DMS 273 treated with DMSO at 0.1 percent for 48 hours (cell line): ENCODE measurements at places on chromosomes 5 and 9.
A peak's percentile ranks its signal among the peaks of the same experiment; 100 is the strongest.

DNA sequence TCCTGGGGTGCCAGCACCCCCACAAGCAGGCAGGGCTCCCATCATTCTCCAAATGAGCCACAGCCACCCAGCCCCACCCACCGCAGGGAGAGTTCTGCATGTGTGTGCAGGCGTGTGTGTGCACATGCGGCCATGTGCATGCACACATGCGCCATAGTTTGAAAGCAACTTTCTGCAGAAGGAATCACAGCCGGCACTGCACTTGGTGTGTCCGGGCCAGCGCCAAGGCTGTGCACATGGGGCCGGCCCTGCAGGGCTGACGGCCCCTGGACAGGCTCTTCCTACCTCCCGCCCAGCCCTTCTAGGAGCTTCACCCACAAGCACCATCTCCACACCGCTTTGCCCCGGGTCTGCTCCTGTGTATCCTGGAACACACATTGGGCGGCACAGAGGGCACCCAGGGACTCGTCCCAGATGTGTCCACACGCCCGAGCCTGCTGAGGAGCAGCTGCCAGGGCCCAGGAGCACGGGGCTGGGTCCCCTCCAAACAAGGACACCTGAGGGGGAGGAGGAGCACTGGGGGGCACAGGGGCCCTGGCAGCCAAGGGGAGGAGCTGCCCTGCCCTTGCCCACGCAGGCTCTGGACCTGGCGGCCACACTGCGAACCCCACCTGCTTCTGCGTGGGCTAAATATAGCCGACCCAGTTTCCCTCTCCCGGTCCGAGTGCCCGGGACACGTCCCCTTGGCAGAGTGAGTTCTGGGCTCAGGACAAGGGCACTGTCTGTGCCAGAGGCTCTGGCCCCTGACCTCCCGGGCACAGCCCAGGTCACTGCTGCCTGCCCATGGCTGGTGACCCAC is 19.1 kb downstream of the TPPP start:
- DNase-seq = no peak

- DNase-seq = no peak
Observed at GRCh38 chr5:957748-958485, 50.7 kb upstream of the NKD2 start.

- peak; percentile 92 for DNase-seq
Observed at GRCh38 chr9:95462249-95463147, 54.3 kb downstream of the PTCH1 start.

DNA sequence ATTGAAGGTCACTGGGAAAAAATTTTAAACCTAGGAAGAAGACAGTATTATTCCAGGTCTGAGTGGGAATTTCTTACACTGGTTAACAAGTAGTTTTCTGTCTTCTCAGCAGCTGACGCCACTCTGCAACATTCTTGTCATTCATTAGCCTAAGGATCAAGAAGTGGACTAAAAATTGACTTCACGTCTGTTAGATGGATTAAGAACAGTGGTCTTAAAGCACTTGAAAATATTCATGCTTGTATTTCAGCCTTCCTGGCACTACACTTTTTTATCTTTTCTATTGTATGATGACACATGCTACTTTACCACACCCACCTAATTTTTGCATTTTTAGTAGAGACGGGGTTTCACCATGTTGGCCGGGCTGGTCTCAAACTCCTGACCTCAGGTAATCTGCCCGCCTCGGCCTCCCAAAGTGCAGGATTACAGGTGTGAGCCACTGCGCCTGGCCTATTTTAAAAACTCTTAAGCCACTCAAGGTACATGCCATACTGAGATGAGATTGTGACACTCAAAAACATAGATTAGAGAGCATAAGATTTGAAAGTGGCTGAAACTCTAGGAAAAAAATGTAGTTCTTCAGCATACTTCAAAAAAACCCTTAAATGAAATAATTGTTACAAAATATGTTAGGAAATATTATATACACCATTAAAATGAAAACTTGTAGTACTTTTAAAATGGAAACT is 8.4 kb downstream of the MATR3 start:
- no peak for DNase-seq

- no peak for DNase-seq
Observed at GRCh38 chr9:84057662-84058061, 77.1 kb downstream of the RMI1 start.

DNA sequence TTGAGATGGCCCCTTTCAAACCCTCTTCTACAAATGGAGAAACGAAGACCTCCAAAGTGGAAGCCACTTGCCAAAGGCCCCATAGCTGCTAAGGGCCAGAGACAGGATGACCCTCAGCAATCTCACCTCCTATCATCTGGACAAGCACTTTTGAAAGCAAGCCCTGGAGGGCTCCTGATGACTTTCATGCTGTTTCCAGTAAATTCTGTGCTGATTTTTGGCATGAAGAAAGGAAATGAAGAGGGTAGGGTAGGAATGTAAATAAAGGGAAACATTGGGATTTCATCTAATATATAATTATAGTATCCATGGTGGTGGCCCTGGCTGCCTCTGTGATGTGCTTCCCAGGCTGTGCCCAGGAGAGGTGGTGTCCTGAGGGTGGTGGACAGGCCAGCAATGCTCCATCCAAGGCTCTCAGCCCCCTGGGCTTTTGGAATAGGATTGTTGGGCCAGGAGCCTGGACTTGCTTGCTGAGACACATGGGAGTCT is 208.0 kb upstream of the TRIM32 start:
- no peak for DNase-seq

DNA sequence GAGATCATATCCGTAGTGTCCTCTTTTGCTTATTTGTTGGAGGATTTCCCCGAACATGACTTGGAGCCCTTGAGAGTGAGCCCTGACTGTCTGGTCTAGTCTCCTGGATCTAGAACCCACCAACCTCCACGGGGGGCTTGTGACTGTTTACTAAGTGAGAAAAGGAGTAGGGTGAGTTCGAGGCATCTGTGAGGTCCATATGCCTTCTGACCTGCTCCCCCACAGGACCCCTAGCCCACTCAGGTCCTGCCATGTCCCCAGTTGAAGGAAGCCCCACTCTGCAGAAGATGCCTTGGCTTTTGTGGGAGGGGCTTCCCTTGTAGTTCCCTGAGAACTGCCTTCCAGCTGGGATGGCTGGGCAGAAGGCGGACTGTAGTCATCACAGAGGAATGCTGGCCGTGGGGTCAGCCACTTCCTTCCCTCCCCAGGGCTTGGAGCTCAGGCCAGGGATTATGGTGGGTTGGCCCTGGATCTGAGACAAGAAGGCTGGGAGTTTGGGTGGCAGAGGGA is 7.0 kb upstream of the IRF1 start:
- no peak for DNase-seq

GRCh38 chr9:96080364-96080763 is 204.9 kb downstream of the ERCC6L2 start:
- no peak for DNase-seq

DNA sequence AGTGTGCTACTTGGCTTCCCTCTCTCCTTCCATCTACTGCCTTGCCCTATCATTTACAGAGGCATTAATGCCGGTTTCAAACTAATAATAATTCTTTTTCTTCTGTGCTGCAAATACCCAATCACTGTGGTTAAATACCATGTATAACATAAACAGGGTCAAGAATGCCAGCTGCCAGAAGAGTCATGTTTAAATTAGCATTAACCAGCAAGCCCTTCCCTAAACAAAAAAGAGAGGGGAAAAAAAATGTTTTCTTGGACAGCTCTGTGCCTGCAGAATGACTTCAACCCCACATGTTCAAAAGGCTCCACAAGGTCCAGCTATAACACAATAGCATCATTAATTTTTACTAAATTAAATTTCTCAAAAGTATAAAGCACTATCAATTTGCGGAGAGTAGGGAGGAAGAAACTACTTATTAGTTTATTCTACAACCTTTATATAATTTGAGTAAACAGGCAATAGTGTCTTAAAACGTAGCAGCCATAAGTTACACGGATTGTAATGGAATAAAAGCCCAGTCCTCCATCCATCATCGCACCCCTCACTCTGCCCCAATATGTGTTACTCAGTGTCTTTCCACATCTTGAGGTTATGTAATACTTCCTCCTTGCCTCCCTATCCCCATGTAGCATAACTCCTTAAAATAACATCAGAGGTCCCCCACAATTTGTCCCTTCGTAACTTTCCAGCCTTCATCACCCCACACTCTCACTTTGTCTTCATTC is 3.9 kb downstream of the LPAR1 start:
- DNase-seq = no peak

DNA sequence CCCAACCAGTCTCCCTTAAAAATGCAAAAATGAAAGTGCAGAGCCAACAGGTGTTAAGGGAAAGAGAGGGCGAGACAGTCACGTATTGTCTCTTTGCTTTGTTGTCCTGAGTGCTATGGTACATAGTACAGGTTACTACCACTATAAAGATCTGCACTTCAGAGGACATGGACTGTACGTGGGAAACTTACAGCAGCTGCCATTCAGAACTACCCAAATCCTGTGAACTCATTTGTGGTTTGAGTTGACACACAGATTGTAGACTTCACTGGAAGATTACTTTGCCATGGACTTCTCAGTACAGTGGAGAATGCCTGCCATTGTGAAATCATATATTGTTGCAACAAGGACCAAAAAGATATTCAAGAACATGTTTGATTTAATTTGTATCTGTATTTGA is 34.8 kb downstream of the FBXO38 start:
- DNase-seq = no peak

DNA sequence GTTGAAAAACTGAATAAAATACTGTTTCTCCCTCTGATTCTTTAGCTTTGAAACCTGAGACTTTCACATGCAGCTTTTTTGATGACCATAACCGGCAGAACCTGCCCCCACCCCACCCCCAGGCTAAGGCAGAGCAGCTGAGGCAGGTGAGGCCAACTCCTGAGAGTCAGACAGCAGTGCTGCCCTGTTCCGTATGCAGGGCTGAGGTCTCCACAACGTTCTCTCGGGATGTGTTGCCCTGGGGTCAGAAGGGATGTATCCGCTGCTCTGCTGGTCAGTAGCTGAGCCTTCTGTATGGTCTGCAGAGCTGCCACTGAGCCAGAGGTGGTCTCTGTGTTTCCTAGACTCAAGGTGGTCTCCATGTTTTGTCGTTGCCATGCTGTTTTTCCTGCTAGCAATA is 190.5 kb downstream of the AOPEP start:
- DNase-seq = no peak

DNA sequence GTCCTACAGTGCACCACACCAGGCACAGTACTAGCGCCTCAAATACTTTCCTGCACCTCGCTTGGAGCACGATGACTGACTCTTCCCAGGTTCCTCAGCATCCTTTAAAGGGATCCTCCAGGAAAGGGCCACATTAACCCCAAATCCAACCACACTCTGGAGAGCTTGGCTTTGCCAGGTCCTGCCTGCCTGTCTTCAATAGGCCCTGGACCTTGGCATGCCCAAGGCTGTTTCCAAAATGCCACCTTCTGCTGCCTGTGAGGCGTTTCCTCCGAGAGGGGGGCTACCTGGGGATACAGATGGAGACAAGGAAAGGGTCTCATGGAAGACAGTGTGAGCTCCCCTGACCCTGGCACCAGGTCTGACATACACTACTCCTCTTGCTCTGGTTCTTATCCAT is 169.9 kb downstream of the DAB2IP start:
- no peak for DNase-seq

DNA sequence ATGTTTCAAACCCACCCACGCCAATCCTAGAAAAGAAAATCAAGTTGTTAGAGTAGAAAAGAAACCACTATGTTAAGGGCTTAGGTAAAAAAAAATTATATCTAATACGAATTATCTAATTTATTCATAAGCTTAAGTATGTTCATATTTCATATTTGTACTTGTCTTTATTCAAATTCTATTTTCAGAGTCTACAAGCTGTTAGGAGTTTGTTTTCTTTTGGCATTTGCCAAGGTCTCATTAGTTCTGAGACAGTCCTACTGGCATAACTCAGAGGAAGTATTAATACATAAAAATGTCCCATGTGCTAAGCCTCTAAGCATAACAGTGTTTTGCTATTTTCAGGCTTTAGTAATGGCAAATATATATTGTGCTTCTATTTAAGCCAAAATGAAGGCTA is 57.6 kb downstream of the STARD4 start:
- no peak for DNase-seq

GRCh38 chr5:121432-121831 is 29.5 kb downstream of the PLEKHG4B start:
- DNase-seq = no peak

DNA sequence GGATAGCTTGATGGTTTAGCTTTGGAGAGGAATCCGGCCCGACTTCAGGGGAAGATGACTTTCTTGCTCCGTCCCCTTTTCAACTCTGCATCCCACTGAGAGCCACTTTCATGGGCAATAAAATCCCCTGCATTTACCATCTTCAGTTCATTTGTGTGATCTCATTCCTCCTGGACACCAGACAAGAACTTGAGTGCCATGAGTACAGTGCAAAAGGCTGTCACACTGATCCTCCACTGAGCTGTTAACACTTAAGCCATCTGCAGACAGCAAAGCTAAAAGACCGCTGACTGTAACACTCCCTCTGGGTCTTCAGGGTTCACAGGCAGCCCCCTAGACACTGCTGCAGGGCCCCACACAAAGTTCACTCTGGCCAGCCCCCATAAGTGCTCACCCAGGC is 48.3 kb upstream of the TCERG1 start:
- no peak for DNase-seq

DNA sequence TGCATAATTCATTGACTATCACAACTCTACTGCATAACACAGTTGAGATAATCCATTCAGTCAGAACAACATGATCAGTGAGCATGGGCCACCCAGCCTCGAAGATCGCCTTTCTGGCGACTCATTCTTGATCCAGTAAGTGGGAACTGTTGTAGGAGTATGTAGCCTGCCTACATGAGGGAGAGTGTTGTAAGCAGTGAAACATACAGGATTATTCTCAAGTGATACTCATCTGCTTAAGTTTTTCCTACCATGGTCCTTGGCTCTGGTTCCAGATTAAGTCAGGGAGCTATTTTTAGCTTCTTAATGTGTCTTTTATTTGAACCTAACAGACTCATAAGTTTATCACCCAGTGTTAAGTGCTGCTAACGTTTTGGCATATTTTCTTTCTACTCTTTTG is 44.0 kb downstream of the TNPO1 start:
- no peak for DNase-seq

DNA sequence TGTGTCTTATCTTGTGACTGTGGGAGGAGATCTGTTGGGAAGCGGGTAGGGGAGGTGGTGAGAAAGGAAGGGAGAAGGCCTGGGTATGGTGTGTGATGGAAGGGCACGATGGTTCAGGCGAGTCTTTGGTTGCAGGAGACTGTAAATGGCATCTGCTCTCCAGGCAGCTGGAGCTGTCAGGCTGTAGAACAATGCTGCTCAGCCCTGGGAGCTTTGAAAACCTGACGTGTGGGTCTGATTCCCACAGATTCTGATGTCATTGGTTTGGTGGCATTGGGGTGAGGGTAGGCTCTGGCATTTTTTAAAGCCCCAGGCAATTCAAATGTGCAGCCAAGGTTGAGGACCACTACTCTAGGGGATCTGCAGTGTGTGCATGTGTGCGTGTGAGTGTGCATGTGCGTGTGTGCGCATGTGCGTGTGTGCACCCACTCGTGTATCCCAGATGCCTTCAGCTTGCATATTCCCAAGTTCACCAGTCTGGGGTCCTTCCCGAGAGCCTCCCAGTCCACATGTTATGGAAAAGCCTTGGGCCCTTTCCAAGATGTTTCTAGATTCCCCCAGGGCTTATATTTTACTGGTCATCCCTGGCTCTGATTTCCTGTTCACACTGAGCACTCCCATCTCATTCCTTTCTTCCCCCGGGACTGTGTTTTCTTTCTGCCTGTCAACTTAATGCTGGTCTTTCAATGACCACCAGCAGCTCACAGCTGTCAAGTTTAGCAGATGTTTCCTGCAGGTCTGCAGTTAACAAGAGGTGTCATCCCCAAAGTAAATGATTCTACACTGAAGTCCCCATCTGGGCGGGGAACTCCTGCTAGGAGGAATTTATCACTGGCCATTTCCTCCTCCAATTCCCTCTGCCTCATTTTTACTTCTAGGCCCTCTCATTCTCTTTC is 34.0 kb downstream of the BOD1 start:
- no peak for DNase-seq

- no peak for DNase-seq
Observed at GRCh38 chr9:104027295-104027694, 66.8 kb upstream of the SMC2 start.
